ENCODE measurements at places on chromosomes 12 and 14.
A peak's percentile ranks its signal among the peaks of the same experiment; 100 is the strongest.

GRCh38 chr14:38255673-38256532 is at the start of gene CLEC14A:
Gene CLEC14A, minus strand, starts transcription at chr14:38256093. Its CDS starts 71 bp downstream, at chr14:38256022.
- peak; percentile 29 for DNase-seq

DNA sequence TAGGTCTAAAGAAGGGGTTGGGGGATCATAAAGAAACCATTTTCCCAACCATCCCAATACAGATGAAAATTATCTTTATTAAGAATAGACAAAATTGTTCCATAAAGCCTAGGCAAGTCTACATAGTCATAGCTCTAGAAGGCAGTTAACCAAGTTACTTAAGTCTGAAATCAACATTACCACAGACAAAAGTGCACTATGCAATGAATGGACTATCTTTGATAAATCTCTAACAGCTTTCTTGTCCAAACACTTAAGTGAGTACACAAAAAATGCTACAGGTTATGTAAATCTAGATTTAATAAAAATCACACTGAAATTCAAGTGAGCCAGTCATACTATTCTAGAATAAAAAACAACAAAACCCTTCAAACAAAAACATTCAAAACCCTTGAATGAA is 87.0 kb upstream of the GPHB5 start:
- DNase-seq, result no peak

- no peak for DNase-seq
These were observed 12.2 kb upstream of the GPR68 start for GRCh38 chr14:91256661-91257060.

GRCh38 chr12:64691227-64691794 is 67.9 kb downstream of the GNS start:
- DNase-seq, result no peak

- DNase-seq, result no peak
These were observed 1.1 kb upstream of the PPP1R13B start for GRCh38 chr14:103848175-103849077.

GRCh38 chr14:104700747-104701217 is 11.4 kb downstream of the INF2 start:
- no peak for DNase-seq

GRCh38 chr14:55975281-55975910 is 142.8 kb upstream of the PELI2 start:
- DNase-seq, result no peak

DNA sequence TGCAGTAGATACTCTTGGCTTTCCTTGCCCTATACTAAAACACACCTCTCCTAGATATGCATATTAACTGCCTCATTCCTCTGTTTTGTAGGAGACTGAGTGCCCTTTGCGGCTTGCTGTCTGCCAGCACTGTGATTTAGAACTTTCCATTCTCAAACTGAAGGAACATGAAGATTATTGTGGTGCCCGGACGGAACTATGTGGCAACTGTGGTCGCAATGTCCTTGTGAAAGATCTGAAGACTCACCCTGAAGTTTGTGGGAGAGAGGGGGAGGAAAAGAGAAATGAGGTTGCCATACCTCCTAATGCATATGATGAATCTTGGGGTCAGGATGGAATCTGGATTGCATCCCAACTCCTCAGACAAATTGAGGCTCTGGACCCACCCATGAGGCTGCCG is 15.4 kb downstream of the TRAFD1 start:
- no peak for DNase-seq

DNA sequence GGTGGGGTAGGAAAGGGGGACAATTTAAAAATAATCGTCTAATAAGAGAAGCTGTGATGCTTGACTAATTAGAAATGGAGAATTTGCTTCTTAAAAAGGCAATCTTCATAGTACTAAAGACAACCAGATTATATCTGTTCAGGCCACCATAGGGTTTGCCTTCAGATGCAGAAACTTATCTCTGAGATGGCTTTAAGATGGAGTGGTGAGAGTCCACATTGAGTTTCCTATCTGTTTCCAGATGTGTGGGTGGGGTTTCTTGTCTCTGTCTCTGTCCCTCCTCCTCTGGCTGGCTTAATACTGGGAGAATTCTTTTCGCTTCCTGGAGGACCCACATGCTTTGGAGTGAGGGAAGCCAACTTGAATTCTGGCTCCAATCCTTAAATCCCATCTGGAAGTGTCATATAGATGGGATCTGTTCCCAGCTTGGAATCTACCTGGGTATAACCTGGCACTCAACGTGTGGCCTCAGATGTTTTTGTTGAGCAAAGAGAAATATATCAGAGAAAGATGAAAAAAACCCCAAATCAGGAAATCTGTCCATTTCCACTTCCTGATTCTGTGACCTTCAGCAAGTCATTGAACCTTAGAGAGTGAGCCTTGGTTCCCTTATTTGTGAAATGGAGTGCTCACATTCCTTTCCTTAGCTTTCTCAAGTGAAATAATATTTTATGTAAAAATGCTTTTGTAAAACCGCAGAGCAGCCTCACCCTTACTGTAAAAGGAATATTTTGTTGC is 66.4 kb downstream of the CHST11 start:
- no peak for DNase-seq

DNA sequence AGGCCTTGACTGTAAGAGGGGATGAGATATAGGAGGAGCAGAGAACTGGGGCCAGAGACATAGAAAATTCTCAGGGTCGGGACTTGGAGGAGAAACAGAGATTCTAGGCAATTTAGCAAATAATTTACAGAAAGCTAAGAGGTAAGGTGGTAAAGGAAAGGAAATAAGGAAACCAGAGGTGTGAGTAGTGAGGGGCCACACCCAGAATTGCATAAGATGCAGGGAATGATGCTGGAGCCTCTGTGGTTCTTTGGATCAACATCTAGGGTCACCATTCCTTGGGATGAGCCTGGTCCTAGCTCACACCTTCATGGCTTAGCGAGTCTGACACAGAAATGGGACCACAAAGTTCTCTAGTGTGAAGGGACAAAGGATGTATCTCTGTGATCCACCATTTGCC is 949 bp upstream of the SDR9C7 start:
- no peak for DNase-seq

- no peak for DNase-seq
These were observed 6.4 kb downstream of the SLC15A4 start for GRCh38 chr12:128817111-128818015.

GRCh38 chr14:101934601-101935150 is 29.7 kb upstream of the DYNC1H1 start:
- no peak for DNase-seq

DNA sequence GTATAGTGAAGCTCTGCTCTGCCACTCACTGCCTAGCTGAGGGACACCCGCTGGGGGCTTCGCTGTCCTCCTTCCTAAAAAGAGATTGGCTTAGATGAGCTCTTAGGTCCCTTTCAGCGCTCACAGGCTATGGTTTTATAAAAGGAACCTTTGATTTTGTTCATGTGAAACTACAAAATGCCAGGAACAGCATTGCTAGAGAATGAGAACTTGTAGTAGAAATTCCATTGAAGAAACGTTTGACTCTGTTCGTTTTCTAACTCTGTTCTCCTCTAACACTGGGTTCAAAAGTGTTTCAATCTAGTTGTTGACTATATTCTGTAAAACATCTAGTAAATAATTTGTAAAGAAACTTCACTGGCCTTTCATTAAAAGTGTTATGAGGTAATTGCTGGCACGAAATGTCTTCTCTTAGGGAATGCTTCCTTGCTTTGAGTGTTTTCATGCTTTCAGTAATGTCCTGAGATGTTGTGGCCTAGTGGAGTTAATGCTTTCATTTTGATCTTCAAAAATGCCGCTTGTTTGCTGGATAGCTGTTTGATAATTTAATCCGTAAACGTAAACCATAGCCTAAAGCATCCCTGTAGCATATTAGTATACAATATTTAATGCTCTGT is 1.6 kb downstream of the MARK3 start:
- no peak for DNase-seq

GRCh38 chr12:84551373-84551772 is 361.2 kb downstream of the SLC6A15 start:
- DNase-seq, result no peak

- no peak for DNase-seq
These were observed 18.7 kb upstream of the CDCA4 start for GRCh38 chr14:105039458-105040205.

DNA sequence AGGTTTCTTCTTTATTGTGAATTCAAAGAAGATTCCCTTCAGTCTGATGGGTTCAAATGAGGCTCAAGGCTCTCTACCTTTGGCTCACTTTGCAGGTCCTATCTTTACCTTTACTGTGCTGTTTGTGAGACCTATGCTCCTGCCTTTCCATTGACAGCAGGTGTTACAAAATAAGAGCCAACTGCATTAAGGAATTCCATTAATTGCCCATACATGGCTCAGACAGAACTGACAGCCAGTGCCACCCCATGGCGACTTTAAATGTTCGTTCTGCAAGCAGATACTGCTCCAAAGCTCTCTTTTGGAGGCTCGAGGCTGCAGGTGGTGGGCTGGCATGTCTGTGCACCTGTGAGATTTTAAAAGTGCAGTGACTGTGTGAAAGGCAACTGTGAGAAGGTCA is 44.7 kb downstream of the RBM19 start:
- no peak for DNase-seq

- DNase-seq, result no peak
These were observed 990.2 kb downstream of the GALC start for GRCh38 chr14:87002776-87003175.

GRCh38 chr12:121712461-121713256 is at the start of gene TMEM120B:
Gene TMEM120B, plus strand, starts transcription at chr12:121712752. Its CDS starts 144 bp downstream, at chr12:121712896.
- peak; percentile 74 for DNase-seq

DNA sequence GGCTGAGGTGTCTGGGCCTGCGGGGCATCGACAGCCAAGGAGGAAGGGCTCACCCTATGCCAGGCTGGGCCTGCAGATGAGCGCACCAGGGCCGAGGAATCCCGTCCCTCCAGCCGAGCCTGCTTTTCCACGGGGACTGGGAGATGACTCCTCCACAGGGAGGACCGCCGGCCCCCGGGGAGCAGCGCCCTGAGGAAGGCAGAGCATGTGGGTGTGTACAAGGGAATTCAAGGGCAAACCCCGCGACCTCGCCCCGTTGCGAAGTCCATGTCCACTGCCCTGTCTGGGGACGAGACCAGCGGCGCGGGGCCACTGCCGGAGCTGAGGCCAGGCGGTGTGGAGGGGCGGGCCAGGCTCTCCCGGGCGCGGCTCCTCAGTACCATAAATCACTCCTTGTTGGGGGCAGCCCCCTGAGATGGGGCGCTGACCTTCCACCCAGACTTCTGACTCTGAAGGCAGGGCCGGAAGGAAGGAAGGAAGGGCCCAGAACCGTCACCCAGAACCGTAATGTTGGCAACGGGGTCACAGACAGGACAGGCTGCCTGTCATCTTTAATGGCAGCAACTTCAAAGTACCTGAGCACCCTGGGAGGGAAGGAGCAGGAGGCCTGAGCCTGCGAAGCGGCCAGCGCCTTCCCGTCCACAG is 52.5 kb downstream of the RNF34 start:
- DNase-seq, result no peak

DNA sequence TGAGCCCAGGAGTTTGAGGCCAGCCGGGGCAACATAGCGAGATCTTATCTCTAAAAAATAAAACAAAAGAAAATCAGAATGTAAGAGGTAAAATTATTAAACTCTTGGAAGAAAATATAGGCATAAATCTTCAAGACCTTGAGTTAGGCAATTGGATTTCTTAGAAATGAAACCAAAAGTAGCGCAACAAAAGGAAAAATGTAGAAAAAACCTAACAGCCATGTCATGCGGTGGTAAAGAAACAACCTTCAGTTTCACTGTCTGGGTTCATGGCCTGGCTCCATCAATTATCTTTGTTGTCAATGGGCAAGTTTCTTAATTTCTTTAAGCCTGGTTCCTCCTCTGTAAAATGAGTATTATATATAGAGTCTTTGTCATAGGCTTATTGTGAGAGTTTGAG is 5.6 kb upstream of the GCH1 start:
- DNase-seq, result no peak

GRCh38 chr12:26187014-26187798 is 8.2 kb upstream of the SSPN start:
- no peak for DNase-seq

DNA sequence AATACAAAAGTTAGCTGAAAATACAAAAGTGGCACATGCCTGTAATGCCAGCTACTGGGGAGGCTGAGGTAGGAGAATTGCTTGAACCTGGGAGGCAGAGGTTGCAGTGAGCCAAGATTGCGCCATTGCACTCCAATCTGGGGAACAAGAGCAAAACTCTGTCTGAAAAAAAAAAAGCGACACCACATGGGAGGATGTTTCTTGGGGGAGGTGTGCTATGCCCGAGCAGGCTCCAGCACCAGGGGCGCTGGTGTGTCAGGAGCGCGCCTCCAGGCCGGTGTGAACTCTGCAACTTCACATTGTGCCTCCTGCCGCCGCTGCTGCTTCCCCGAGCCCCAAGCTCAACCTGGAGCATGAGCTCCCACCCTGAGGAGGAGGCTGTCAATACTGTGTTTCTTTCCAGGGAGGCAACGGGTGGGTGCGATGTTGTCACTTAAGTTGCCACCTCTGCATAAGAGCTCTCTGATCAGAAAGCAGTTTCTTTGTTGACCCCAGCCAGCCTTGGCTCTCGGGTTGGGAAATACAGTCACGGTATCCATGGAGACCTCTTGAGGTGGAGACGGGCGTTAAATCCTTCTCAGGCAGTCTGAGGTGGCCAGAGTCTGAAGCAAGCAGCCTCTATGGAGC is 18.9 kb downstream of the DEGS2 start:
- DNase-seq, result no peak

DNA sequence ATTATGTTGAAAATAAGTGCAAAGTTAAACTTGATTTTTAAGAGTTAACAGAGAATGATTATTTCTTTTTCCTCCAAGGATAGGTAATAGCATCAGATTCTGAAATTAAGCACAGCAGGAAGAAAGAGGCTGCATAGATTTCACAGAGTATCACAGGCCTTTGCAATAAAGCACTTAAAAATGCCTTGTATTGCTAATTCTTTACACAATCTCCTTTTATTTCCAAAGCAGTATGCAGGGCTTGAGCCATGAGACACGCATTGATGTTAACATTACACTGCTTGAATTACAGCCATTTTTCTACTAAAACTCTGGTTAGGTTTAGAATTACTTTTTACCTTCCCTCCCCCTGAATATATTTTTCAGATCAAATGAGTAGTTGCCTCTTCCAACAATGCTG is 398.3 kb downstream of the BCAT1 start:
- no peak for DNase-seq

DNA sequence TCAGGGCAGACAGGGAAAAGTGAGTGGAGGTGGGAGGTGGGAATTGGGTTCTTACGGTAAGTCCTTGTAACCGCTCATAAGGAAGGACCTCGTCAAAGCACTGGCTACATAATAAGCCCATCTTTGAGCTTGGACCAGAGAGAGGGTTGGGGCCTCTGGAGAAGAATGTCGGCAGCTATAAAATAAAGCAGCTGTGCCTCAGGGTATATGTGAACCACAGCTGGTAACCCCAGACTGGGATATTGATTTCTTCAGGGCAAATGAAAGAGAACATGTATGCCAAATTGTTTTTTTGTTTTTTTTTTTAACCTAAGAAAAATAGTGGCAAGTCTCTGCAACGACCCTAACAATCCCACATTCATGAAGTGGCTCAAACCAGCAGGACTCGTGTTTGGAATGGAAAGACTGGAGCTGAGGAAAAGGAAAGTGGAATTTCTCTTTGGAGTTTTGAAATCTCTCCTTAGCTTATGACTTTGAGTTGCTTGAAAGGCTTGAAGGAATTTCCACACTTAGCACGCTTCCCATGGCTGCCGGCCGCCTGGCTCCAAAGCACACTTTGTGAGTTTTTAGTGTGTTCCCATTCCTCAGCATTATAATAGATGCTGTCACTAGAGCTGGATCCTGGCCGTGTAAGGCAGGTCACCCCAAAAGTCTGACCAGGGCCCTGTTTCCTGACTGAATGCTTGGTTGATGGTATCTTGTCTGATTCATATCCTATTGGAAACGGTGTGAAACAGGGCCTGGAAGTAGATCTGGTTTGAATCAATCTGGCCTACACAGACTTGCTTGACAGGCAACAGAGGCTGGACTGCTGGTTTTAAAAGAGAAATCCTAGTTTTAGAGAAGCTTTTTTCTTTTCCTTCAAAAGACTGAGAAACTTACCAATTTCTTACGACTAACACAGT is 244.7 kb downstream of the MSRB3 start:
- DNase-seq, result no peak
